ENCODE measurements at places on chromosomes 13 and 19.

GRCh38 chr13:36965767-36966166, 33.4 kb downstream of the ALG5 start:
- peak; percentile 85 for DNase-seq

- DNase-seq = no peak
Measured at GRCh38 chr13:50838031-50838430, 5.5 kb downstream of the DLEU7 start.

DNA sequence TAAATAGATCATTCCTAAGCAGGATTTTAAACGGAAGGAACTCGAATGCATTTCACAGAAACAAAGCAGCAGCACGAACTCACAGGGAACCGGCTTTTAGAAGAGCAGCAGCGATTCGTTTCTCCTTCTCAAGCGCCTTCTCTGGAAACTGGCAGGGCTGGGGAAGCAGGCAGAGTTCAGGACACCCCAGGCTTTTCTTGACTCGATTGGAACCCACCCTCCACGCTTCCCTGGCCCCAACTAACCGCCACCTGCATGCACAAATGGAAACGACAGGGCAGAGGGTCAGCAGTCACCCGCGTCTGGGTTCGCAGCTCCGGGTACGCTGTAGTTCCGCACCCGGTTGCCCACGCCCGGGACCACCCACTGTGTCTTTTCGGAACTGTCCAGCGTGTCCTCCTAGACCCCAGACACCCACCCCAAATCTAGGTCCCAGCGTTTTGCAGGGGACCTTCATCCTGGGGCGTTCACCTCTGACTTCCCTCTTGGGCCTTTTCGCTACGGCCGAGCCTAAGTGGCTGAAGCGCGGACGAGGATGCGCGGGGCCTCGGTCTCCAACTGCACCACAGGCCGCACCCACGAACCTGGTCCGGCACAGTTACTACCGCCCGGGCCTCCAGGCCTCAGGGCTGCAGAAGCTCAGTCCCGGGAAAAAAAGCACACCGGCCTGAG, 500 bp downstream of the ZFP30 start:
- DNase-seq = peak; percentile 19

- peak; percentile 66 for DNase-seq
Measured at GRCh38 chr19:2274931-2275535, 6.9 kb downstream of the PEAK3 start.

GRCh38 chr13:32549788-32550187, 11.2 kb upstream of the N4BP2L2 start:
- no peak for DNase-seq

DNA sequence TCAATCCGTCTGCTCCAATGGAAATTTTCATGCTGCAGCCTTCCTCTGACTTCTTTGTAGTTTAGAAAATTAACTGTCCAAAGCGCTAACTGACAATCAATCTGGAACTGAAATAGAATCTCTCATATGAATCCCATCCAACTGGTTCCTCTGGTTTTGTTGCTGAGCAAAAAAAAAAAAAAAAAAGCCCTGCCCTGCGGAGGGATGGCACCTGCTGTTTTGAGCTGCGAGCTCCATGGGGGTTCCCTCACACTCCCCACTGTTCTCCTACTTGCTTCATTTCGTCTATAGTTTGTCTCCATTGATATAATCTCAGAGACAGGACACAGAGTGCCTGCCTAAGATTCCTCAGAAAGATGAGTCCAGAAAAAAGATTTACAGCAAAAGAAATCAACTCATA, 33.4 kb downstream of the FAAP24 start:
- DNase-seq = peak; percentile 59

DNA sequence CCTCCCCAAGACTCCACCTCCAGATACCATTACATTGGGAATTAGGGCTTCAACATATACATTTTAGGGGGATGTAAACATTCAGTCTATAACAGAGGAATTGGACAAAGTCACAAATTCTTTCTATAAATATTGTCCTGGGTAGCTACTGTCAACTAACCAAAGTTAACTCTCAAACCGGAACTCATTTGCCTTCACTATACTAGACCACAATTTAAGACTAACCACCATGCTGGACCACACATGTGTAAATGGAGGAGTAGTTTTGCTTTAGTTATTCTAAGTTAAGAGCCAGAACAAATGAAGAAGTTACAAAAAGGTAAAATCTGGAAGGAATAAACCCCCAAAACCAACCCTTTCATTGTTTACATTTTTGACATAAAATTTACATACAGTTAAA, 222.8 kb downstream of the NDFIP2 start:
- DNase-seq = no peak

DNA sequence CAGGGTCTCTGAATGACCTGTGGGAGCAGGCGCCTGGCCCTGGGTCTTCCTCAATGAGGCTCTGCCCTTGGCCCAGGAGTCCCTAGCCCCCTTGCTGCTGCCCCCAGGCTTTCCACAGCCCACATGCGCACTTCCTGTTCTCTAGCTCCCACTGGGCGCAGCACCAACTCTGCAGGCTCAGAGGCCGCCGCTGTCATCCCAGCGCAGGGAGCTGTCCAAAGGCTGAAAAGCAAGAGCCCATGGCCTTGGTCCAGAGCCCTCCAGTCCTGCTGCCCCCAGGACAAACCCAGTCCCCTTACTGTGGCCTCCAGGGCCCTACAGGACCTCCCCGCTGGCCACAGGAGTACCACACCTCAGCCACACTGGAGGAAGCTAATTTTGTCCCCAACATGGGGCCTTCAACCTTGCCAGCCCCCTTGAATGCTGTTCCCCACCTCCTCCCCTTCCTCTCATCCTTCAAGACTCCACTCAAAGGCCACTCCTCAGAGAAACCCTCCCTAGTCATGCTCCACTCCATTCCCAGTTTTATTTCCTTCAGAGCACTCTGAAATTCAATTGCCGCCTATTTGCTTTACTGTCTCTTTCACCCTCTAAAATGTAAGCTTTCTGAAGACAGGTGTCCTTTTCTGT, 8.0 kb upstream of the POU2F2 start:
- DNase-seq = peak; percentile 8

DNA sequence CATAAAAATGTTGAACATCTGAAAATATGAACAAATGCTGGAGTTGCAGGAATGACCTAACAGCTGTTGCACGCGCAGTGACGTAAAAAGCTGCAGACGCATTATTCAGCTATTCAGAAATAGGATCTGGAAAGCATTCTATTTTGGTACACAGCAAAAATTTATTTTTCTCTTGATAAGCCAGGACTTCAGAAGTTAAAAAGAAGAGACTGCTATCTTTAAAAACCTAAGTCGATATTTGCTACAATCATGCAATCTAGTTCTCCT, 36.9 kb upstream of the STARD13 start:
- DNase-seq = no peak

- DNase-seq = no peak
Measured at GRCh38 chr13:40389081-40389641, 277.3 kb downstream of the FOXO1 start.

DNA sequence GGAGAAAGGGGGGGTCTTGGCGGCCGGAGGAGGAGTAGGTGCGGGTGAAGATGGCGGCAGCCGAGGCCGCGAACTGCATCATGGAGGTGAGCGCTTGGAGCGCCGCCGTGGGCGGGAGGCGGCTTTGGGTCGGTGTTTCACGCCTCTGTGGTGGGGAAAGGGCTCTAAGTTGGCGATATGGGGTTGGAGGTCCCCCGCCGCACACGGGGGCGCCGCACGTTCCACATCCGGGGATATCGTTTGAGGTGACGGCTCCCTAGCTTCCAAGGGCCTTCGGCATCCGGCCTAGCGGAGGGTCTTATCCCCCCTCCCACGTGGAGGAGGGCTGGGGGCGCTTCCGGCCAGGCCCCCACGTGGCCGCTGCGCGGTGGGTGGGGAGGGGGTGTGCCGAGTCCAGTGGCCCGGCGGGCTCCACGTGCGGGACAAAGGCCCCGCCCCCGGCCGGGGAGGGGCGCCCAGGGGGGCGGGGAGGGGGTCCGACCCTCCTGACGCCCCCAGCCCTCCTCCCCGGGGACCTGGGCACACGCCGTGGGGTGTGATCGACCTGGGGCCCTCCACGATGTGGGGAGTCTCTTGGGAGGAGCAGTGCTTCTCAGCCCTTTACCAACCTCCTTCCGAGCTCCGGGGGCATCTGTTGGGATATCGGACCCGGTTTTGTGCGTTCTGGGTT, at the start of gene PRMT1:
Gene PRMT1 (plus strand): TSS at position 41 of the 670 bp plus-strand sequence. CDS start 10 bp downstream, at position 51.
- DNase-seq = peak; percentile 47

DNA sequence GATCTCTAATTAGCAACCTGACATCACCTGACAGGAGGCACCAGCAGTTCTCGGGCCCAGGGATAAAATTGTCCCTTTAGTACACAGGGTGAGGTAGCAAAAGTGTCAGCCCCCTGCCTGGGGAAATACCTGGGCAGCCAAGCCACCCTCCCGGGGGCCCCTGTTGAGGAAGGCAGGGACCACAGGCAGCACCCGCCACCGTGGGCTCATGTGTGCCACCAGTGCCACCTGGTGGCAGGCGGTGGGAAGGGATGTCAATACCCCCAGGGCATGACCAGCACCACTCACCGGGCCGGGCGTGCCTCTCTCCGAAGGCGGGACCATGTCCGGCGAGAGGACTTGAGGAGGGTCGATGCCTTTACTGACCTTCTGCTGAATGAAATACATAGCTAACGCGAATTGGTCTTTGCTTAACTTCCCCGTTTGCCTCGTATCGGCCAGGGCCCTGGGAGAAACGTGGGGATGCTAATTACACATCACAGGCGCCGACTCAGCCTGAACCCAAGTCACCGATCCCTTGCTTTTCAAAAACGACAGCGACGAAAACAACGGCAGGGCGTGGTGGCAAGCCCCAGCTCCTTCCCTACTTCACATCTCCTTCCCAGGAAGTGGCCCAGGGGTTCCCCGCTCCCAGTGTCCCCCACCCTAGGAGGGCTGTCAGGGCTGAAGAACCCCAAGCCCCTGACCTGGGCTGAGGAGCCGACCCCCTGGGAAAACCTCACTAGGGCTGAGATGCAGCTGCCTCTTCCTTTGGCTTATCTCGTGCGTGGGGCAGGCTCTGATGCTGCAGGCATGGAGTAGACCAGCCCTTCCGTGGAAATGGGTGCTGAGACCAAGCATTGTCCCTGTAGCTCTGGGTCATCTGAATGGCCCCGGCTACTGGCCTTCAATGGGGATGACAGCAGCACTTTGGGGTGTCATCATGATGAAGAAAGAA, 53.8 kb downstream of the EPS15L1 start:
- peak; percentile 70 for DNase-seq

GRCh38 chr13:73040968-73041596, 17.7 kb upstream of the KLF5 start:
- DNase-seq = peak; percentile 45

GRCh38 chr13:73497430-73497829, 438.6 kb downstream of the KLF5 start:
- DNase-seq = no peak

DNA sequence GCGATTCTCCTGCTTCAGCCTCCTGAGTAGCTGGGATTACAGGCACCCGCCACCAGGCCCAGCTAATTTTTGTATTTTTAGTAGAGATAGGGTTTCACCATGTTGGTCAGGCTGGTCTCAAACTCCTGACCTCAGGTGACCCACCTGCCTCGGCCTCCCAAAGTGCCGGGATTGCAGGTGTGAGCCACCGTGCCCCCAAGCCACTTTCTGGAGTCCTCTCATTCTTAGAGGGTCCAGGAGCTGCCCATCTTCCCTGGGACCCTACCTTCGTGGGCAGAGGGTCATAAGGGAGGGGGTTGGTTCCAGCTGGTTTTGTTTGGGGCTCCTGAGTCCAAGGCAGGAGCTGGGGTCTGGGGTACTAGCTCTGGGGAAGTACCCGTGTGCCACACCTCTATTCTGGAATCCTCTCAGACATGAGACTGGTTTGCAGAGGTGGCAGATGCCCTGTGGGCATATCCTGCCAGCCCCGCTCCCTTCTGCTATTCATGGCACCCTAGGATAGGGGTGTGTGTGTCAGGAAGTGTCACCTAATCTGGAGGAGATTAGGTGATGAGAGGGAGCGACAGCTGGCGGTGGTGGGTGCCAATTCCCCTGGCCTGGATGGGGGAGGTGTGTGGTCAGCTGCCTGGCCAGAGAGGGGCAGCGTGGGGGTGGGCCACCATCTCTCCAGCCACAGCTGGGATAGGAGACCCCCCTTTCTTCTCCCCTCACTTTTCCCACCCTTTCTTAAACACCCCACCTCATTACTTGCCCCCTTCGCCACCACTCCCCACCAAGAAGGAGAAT, 2.1 kb downstream of the PRMT1 start:
- peak; percentile 32 for DNase-seq

- no peak for DNase-seq
Measured at GRCh38 chr19:33207040-33207620, 13.0 kb downstream of the LRP3 start.

- no peak for DNase-seq
Measured at GRCh38 chr13:56102641-56103040, 1038.1 kb upstream of the PRR20A start.

DNA sequence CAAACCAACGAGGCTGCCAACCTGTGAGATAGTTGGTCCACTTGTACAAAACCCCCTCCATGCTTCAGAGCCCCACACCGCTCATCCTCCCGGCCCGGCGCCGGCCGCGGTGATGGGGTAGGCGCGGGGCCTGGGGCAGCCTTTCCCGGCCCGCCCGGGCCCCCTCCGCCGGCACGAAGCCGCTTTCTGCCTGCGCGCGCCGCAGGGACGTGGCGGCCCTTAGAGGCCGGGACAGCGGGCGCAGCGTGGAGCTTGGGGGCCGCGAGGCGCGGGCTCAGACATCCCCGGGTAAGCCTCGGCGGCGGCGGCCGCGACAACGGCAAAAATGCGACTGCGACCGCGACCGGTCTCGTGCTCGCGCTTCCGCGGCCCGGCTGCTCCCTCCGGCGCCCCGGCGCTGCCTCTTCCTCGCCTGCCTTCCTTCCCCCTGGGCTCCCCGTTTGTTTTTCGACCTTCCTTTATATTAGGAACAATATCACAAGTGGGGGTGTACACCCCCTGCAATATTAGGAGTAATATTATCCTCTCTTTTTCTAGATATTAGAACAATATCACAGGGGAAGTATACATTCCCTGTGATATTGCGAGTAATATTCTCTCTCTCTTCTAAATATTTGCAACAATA, 53.9 kb upstream of the CEACAM21 start:
- no peak for DNase-seq

DNA sequence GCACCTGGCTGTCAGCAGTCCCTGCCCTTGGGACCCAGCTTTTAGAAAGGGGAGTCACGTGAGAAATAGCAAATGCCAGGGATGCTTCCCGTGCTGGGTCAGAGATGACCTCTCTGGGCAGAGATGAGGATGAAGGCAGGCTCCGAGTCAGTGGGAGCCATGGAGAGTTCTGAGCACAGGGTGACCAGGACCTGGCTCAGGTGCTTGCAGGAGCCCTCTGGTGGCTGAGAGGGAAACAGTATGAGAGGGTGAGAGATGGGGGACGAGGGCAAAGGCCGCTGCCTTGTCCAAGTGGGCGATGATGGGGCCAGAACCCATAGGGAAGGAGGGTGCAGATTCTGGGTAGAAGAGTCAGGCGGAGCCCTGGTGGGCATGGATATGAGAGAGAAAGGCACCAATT, 15.8 kb downstream of the TMED1 start:
- DNase-seq = peak; percentile 11

- no peak for DNase-seq
Measured at GRCh38 chr19:29918891-29919290, 23.1 kb upstream of the URI1 start.

Data from PC-3 (cell line).